ENCODE measurements at places on chromosomes 3 and 15.

DNA sequence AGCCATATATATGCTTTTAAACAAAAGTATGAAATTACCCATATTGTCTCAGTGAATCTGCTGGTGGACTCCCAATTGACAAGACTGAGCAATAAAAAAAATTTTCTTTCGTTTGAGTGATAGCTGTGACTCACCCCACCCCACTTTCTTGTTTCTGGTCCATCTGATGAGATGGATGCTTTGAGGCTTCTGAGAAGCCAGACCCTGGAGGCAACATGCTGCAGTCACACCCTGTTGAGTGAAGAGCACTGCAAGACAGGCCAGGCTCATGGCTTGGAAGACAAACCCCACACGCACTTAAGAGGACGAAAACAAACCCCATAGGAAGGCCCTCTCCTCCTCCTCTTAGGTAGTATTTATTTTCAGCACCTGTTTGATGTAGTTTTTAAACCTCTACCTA, 276.0 kb upstream of the TTC14 start:
- DNase-seq: no peak

- no peak for DNase-seq
Observed at GRCh38 chr3:156145866-156146265, 25.5 kb downstream of the KCNAB1 start.

DNA sequence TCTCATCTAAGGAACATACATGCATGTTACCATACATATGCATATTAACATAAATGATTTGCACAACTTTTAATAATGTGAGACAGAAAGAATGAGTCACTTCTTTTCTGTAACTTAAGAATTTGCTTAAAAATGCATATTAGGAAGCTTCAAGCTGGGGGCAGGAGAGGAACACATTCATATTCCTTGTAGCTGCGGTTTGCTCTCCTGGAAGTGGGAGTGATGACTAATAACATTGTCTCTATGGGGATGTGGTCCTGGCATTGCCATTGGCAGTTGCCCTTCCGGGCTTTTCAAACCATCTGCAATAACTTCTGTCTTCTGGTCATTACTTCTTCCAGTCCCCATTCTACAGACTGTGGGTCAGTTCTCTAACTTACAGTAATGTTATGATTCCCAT, 15.6 kb downstream of the CHST2 start:
- peak; percentile 98 for DNase-seq

DNA sequence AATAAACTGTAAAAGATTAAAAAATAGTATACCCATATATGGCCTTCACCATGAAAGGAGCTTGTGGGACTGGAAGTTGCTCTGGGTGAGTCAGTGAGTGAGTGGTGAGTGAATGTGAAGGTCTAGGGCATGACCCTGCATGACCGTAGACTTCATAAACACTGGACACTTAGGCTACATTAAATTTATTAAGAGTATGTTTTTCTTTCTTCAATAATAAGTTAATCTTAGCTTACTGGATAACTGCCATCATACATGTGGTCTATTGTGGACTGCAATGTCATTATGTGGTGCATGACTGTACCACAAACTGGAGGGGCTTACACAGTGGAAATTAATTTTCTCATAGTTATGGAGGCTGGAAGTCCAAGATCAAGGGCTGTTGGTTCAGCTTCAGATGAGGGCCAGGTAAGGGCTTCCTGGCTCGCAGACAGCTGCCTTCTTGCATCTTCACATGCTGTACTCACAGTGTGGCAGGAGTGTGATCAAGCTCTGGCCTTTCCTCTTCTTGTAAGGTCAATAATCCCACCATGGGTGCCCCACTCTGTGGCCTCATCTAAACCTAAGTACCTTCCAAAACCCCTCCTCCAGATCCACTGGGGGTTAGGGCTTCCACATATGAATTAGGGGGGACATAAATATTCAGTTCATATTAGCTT, 40.8 kb upstream of the PRR23E start:
- DNase-seq: peak; percentile 11

DNA sequence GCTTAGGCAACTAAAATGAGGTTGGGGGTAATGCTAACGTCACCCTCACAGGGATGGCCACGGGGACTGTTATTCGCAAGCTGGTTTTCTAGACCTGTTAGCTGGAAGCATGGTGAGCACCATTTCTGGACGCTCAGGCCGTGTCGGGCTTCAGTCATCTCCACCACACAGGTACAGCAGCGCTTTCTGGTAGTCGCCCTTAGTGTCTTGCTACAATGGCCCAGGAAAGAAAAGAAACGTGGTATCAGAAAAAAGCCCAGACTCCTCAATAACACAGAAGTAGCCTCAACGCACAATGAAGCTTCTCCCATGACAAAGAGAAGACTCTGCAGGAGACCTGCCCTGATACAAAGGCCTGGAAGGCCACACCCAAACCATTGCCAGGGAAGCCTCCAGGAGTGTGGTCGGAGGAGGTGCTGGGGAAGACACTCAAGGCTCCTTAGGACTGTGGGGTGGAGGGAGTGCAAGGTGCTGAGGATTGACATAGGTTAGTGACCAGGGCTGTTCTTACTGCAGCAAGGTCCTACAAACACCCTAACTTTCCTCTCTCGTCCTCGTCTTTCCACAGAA, 50.2 kb downstream of the ANXA2 start:
- no peak for DNase-seq

DNA sequence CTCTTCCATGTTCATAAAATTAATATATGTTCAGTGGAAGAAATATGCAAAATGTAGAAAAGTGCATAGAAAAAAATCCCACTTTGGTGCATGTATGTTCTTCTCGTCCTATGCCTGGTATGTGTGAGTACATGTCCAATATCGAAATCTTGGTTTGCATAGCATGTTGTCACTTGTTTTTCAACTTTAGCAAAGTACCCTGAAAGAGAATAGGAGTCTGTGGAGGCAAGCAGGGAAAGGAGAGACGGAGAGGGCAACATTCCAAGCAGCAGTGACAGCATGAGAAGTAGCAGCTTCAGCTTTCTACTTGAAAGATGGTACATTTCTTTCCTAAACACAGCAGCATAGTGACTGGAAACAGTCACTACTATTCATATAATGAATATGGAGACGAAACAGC, 56.8 kb upstream of the CACNA2D3 start:
- DNase-seq: no peak

- no peak for DNase-seq
Observed at GRCh38 chr15:57363661-57364060, 12.6 kb upstream of the CGNL1 start.

DNA sequence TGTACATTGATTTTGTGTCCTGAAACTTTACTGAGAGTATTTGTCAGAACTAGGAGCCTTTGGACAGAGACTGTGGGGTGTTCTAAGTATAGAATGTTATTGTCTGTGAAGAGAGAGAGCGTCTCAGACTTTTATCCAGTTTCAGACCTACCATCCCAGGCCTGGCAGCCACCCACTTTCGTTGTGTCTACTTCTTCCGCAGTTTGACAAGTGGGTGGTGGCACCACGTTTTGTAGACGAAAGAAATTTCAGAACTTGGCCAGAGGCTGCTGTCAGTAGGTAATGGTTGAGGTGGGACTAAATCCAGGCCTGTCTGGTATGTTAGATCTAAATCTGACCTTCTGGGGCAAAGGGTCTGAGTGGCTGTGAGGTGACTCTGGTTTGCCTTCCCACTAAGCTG, 13.4 kb upstream of the TRAK1 start:
- DNase-seq: no peak

- no peak for DNase-seq
Observed at GRCh38 chr3:1446531-1446930, 353.7 kb downstream of the CNTN6 start.

DNA sequence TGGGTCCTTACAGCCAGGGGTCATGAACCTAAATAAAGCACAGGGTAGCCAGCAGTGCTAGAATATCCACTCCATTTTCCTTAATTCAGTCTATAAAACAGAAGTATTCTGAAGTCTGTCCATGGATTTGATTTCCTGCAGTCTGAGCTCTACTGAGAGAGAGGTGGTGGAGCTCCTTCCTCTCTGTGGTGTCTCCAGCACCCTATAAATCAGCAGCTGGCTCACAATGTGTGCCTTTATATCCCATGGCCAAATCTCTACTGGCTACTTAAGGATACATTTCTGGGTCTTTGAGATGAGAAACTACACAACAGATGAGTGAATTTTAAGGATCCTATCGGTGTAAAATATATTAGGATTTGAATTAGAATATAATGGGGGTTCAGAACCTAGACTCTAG, 339.9 kb upstream of the RBMS3 start:
- no peak for DNase-seq

GRCh38 chr3:95350049-95350448, 1287.2 kb downstream of the NSUN3 start:
- no peak for DNase-seq

DNA sequence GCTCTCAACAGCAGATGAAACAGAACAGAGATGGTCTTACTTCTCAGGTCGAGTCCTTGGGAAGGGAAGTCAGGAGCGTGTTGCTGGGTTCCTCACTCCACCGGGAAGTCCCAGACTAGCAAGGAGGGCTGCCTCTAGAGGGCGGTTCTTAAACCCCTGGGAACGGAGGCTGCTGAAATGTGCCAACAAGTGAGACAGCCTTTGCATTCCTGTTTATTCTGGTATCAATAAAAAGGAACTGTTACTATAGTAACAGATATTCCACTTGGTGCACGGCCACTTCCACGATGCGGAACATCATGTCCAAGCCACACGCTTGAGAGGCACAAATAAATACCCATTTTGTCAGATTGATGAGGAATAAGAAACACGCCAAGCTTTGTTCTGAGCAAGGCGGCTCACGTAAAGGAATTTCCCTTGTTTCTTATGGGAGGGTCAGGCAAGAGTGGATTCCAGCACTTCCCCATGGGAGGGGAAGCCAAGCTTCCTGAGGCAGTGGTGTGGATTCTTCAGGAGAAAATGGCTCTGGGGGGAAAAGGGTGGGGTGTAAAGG, at the start of gene FAM107A:
Gene FAM107A, minus strand, starts transcription at position 123 of the 553 bp plus-strand sequence. CDS start 7,531 bp downstream, outside the sequence.
- DNase-seq: peak; percentile 52

DNA sequence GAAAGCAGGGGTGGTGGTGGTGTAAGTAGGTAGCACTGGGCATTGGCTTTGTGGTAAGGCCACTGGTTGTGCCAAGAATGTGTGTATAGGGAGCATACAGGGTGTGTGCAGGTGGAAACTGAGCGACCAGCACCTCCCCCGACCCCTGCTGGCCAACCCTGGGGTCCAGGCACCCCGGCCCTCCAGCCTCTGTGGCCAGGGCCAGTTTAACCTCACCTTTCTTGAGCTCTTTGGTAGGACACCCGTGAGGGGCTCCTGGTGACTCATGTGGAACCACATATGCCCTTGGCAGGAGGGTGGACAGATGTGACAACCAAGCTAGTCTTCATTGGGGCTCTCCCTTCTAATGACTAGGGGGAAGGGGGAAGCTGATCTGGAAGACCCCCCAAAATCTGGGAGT, 19.5 kb downstream of the SHF start:
- no peak for DNase-seq

All from fibroblast of skin of right biceps (primary cell).